ENCODE measurements at places on chromosomes 16 and 17.

- DNase-seq, result no peak
Observed at GRCh38 chr17:74345433-74346241, 16.0 kb downstream of the BTBD17 start.

DNA sequence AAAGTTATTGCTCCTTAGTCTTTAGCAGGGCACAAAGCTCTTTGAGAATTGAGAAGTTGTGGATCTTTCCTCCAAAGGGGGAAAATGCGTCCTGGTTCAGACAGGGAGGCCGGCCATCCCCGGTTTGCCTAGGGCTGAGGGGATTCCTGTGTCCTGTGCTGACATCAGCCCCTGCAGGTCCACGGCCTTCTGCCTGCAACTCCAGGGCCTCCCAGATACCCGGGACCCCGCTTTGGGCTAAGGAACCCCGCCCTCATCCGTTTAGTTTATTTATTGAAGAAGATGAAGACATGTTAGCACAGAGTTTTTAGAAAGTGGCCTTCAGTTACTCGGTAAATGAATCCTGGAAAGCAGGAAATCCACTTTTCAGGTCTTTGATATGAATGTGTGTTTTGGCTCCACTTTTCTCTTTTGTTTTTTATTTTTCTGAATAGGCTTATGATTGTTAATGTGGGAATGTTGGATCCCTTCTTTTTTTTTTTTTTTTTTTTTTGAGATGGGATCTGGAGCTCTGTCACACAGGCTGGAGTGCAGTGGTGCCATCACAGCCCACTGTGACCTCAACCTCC lies 65.6 kb downstream of the CRISPLD2 start:
- no peak for DNase-seq

GRCh38 chr16:30063893-30064728 lies 1.4 kb upstream of the ALDOA start:
- DNase-seq, result no peak

GRCh38 chr17:32350666-32351418 lies 885 bp downstream of the ZNF207 start:
- DNase-seq, result peak; percentile 78

DNA sequence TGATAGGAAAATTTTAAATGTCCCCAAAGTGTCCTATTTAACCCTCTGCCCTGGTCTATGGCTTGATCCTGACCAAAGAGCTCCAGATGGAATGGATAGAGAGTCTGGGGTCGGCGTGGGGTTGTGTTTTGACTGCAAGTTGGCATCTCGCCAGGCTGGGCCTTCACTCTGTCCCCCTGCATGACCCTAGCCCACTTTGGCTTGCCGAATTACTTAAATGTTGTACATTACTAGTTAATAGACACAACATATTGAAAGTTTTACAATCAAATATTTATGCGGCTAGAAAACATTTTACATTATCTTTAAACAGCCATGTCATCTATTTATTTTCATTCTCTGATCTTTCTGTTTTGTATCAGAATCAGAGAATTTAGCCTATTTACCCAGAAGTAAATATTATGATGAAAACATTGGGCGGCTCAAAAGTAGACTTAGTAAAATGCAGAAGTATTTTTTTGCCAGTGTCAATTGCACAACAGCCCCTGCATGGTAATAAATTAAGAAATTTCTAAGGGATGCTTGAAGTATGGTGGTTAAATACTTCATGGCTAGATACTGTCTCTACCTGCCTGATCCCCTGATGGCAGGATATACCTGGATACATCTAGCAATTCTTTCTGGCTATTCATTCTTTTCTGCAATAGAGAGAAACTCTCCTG lies 18.8 kb upstream of the MYOCD start:
- no peak for DNase-seq

DNA sequence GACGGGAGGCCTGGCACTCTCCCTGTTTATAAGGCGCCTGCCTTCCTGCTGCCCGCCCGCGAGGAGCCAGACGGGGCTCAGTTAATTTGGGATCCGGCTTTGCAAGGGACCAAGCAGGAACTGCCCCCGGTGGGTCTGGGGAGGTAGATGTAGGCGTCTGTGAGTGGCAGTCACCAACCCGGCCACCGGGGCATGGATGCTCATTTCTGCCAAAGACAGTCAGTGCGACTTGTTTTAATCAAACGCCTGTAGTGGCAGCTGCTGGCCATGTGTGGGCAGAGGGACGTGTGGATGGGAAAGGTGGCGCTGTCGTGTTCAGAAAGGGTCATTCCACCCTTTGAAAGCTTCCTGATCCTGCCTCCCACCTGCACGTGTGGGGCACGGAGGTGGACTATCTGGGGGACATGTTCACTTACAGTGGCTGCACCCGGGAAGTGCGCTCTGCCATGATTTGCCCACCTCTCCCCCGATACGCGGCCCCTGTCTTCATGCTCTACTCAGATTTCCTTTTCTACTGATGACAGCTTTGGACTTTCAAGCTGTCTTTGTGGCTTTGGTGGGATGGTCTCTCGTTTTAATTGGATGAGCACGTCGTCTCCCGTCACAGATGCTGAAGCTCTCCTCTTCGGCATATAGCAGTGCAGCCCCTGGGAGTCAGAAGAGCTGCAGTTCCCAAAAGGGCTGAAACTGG lies 60.3 kb upstream of the CIBAR2 start:
- DNase-seq, result peak; percentile 81

DNA sequence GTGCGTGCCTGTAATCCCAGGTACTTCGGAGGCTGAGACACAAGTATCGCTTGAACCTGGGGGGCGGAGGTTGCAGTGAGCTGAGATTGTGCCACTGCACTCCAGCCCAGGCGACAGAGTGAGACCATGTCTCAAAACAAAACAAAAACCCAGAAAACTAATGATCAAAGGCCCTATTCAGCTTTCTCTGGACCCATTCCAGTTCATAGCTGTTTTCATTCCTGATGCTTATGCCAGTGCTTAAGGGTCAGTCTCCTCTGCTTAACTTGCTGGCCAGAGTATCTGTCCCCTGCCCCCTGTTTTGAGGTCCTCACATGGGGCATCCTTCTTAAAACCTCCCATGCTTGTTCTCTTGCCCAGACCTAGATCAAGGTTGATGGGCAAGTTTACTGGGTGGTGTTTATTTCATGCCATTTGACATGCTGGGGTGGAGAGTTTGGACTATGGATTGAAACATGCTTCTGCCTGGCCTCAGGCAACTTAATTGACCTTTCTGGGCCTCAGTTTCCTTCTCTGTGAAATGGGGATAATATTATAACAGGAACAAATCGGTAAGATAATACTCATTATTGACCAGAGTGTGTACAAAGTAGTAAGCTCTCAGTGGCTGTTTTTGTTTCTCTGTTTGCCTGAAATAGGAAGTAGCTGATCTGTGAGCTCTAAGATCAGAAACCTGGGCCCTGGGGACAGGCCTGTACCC lies 369.8 kb downstream of the CPPED1 start:
- DNase-seq, result no peak

DNA sequence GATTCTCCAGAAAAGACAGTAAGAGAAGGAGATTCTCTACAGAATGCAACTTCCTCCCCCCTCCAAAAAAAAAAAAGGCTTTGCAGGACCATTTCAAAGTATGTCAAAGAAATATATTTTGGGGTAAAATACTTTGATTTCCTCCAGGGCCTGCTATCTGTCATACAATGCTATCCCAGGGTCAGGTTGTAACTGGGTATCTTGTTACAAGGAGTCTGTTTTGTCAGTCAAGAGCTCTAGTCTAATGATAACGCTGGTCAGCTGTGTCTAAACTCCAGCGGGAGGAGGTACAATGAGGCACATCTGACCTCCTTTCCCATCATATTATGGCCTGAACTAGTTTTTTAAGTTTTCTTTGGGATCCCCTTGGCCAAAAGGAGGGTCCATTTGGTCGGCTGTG lies 408.4 kb upstream of the CDH5 start:
- DNase-seq, result no peak

- no peak for DNase-seq
Observed at GRCh38 chr17:51768706-51769105, 389.8 kb downstream of the CA10 start.

- no peak for DNase-seq
Observed at GRCh38 chr16:65294165-65294564, 172.3 kb upstream of the CDH11 start.
